ENCODE measurements at places on chromosomes 1 and 21.

DNA sequence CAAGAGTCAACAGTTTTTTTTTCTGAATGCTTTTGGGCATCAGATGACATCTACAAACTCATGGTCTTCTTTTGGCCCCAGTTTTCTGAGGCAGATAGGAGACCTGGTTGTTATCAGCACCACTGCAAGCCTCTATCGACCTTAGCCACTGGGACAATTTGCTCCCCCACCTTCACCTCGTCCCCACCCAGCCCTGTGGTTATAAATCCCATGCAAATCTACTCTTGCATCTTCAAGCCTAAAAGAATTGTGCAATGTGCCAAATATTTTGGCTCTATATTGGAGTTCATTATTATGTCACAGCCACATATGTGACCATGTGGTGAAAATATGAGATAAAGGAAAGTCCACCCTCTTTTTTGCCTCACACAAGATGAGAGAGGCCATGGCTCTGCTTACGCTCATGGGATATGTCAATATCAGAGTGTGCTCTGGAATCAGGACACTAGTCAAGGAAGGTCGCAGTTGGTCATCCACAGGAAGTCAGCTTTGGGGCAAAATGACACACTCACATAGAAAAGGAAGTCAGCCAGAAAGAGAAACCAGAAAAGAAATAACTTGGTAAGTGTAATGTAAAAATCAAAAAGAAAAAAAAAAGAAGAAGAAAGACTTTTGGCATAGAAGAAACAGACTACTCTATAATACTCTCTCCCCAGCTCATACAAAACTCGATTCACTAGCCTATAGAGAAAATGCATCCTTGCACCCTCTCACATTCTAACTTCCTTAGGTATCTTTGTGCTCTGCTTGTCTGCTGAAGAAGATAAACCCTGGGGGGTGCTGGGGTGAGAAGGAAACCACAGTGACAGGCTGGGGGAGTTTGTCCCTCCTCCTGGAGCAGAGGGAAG lies 21.2 kb downstream of the SLC30A10 start:
- DNase-seq, result no peak

DNA sequence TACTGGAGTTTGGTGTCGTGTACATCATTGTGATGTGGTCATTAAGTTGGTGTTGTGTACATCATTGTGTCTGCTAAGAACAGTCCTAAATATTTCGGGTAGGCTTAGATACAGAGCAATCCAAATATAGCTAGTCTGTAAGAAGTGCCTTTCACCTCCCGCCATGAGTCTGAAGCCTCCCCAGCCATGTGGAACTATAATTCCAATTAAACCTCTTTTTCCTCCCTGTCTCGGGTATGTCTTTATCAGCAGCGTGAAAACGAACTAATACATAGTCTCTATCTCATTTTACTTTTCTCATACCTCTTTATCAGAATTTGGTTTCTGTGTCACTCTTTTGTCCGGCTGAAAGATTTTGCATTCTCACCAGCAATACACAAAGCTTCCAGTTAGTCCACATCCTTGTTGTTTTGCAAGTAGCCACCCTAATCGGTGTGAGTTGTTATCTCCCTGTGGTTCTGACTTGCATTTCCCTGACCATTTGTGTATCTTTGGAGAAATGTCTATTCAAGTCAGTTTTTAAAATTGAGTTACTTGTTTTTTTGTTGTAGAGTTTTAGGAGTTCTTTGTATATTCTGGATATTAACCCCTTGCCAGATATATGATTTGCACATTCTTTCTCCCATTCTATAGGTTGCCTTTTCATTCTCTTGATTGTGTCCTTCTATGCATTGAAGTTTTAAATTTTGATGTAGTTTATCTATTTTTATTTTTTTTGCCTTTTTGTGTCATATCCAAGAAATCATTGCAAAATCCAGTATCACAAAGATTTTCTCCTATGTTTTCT lies 56.5 kb downstream of the FNBP1L start:
- no peak for DNase-seq

DNA sequence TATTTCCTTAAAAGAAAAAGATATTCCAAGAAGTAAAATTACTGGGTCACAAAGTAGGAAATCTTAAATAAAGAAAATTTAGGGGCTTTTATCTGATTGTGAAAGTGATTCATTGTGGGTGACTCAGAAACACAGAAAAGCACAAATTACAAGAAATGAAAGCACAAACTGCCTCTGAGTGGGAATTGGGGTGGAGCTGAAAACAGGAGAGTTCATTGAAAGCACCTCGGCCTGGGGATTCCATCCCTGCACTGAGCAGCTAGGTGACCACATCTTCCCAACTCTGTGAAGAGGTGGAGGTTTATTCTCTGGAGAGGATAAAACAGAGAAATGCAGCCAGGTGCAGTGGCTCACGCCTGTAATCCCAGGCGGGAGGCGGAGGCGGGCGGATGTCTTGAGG lies 7.4 kb downstream of the GJA4 start:
- DNase-seq, result no peak

GRCh38 chr1:115343200-115343737 lies 5.2 kb upstream of the NGF start:
- no peak for DNase-seq

GRCh38 chr21:8989261-8989711 lies 1532.1 kb upstream of the TPTE start:
- DNase-seq, result no peak

GRCh38 chr1:182679684-182680083 lies 4.7 kb downstream of the RGS8 start:
- DNase-seq, result no peak

GRCh38 chr1:155940482-155940992 lies 901 bp upstream of the RXFP4 start:
- no peak for DNase-seq

GRCh38 chr1:181482521-181483284 lies 614 bp upstream of the CACNA1E start:
- no peak for DNase-seq

GRCh38 chr1:65323246-65323645 lies 13.9 kb downstream of the DNAJC6 start:
- no peak for DNase-seq

DNA sequence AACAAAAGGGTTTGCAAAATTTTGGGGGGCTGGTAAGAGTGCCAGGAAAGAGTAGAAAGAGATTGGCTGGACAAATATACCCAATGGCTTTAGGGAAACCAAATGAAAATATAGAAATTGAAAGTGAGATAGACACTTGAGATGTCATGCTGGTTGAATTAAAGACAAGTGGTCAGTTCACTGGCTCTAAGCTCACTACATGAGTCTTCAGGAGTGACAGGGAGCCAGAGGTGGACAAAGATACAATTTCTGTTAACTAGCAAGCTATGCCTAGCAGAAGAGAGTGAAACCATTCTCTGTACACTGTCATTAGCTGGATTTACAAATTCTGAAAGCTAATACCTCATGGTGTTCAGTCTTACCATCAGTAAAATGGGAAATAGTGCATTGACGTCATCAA lies 82.5 kb downstream of the TBX15 start:
- no peak for DNase-seq

- no peak for DNase-seq
These were observed 16.7 kb downstream of the STYXL2 start for GRCh38 chr1:167110586-167110985.

All from stimulated activated naive CD4-positive, alpha-beta T cell treated with Interleukin-2 at 50 U/mL for 16 hours (primary cell).